ENCODE measurements at places on chromosomes 5 and 9.

GRCh38 chr9:74645007-74645639 lies 148.0 kb downstream of the RORB start:
- DNase-seq, result peak; percentile 7

- no peak for DNase-seq
These were observed 7.1 kb upstream of the ENTREP1 start for GRCh38 chr9:69317894-69318293.

GRCh38 chr5:180095545-180095944 lies 24.0 kb upstream of the RNF130 start:
- no peak for DNase-seq

DNA sequence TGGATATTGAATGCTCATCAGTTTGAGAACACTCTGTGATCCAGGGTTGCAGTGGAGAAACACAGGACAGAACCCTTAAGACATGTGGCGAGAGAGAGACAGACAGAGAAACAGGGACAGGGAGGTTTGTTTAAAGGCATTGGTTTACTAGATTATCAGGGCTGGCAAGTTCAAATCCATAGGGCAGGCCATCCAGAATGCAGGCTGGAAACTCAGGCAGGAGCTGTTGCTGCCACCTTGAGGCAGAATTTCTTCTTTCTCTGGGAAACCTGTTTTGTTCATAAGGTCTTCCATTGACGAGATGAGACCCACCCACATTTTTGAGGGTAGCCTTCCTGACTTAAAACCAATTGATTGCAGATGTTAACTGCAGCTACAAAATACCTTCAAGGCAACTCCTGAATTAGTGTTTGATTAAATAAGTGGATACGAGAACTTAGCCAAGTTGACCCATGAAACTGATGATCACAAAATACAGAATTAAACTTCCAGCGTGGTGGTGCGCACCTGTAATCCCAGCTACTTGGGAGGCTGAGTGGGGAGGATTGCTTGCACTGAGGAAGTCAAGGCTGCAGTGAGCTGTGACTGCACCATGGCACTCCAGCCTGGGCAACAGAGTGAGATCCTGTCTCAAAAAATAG lies 55.9 kb downstream of the NSUN2 start:
- peak; percentile 44 for DNase-seq

All from HCT116 (cell line).